ENCODE measurements at places on chromosomes 2 and 18.

- DNase-seq: peak; percentile 51
Measured at GRCh38 chr2:1588051-1588977, 156.0 kb downstream of the PXDN start.

GRCh38 chr2:45755585-45756335 is 104.3 kb downstream of the PRKCE start:
- DNase-seq: no peak

- DNase-seq: no peak
Measured at GRCh38 chr2:199458009-199458805, 468 bp upstream of the SATB2 start.

GRCh38 chr2:191115391-191115790 is 35.4 kb downstream of the STAT4 start:
- no peak for DNase-seq

GRCh38 chr2:197369228-197369932 is 58.8 kb upstream of the ANKRD44 start:
- no peak for DNase-seq

DNA sequence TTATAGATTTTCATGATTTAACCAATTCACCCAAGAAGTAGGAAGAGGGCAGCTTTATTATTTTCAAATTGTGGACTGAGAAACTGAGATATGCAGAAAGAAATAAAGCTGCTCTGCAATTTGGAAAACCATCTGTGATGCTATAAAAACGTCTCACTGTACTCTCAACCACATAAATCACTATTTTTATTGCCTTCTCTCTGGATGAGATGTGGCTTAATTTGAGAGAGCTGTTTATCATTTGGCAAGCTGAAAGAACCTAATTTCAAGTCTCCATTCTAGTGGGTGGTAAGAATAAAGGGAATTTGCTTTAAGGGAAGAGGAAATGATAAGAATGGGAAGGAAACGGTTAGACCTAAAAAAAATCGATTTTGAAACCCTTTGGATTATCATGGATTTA is 49.9 kb upstream of the CYP1B1 start:
- DNase-seq: no peak

- DNase-seq: no peak
Measured at GRCh38 chr2:254241-254640, 9.6 kb downstream of the SH3YL1 start.

- no peak for DNase-seq
Measured at GRCh38 chr2:233429175-233429897, 75.0 kb downstream of the DGKD start.

DNA sequence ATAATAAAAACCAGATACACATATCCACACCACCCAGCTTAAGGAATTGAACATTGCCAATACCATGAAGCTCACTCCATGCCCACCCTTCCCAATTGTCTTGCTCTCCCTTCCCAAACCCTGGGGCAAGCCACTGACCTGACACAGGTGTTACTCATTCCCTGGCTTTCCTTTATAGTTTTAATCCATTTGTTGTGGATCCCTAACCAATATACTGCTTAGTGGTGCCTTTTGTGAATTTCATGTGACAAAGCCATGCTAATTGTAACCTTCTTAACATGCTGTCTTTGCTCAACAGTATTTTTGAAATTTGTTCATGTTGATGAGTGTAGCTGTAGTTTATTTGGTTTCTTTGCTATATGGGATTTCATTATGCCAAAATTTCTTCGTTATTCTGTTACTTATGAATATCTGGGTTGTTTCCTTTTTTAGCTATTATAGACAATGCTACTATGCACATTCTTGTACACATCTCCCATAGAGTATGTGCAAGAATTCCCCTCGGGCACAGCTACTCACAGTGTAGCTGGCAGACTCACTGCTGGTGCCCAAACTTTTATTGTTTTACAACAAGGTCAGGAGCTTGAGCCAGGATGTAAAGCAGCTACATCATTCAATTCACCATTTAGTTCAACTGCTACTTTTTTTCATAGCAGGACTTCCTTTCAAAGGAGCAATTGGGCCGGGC is 90.8 kb upstream of the ATL2 start:
- DNase-seq: no peak

DNA sequence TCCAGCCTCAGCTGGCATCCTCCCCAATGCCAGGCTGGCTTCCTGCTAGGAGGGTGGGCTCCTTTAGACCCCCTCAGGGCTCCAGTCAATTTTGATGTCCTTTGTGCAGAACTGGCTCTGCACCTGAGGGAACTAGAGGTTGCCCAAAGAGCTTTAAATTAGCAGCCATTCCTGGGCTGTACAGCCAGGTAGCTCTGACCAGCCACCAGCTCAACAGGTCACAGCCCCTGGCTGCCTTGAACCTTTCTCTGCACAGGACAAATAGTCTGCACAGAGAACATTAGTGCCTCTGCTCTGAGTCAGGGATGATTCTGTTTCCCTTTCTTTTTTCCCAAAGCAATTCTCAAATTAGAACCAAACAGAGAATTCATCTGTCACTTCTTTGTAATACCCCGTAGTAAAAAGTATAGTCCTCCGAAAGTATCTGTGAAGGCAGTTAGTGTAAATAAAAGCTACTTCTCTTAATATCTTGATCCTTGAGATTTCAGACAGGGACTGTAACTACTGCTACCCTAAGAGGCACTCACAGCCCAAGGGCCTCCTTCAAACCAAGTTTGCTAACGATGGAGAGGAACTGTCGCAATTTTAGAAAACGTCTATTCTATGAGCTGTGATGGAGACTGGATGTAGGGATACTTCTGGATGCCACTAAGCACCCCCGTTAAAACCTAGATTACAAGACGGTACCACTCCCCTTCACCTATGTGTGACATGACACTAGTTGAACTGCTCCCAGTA is 3.0 kb downstream of the TTC32 start:
- no peak for DNase-seq

- DNase-seq: no peak
Measured at GRCh38 chr2:73069855-73070642, 1.5 kb downstream of the SFXN5 start.

GRCh38 chr2:116733699-116734098 is 1080.8 kb upstream of the DDX18 start:
- no peak for DNase-seq

DNA sequence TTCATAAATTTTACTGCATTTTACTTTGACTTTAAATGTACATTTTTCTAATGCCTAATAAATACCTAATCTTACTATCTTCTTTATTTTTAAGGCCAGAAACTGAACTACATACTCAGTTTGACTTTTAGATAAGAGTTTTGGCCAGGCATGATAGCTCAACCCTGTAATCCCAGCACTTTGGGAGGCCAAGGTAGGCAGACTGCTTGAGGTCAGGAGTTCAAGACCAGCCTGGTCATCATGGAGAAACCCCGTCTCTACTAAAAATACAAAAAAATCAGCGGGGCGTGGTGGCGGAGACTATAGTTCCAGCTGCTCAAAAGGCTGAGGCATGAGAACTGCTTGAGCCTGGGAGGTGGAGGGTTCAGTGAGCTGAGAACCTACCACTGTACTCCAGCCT is 9.1 kb downstream of the ATF2 start:
- no peak for DNase-seq

GRCh38 chr2:168679741-168680310 is 122.6 kb upstream of the NOSTRIN start:
- no peak for DNase-seq

DNA sequence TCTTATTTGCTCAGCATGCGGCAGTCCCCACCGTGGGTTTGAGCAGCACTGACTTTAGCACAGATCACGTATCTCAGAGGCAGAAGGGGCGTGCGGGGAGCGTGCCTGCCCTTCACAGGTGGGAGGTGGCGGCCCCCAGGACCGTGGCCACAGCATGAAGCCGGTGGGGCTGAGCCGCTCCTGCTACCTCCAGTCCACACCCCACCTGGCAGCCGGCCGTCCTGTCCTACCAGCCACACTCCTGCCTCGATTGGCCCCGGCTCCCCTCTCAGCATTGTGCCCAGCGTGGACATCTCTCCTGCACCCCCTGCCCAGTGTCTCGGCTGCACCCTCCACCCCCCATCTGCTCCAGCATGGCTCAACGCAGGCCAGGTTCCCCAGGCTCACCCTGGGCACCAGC is 73.6 kb downstream of the NFATC1 start:
- no peak for DNase-seq

GRCh38 chr2:107622741-107623310 is 203.9 kb upstream of the RGPD4 start:
- DNase-seq: no peak

GRCh38 chr18:13658436-13659204 is 67.7 kb downstream of the FAM210A start:
- DNase-seq: no peak

- DNase-seq: peak; percentile 50
Measured at GRCh38 chr2:68319398-68320117, at the start of gene CNRIP1. CNRIP1 (minus strand) TSS chr2:68319949; CDS start chr2:68319400, 549 bp downstream.

DNA sequence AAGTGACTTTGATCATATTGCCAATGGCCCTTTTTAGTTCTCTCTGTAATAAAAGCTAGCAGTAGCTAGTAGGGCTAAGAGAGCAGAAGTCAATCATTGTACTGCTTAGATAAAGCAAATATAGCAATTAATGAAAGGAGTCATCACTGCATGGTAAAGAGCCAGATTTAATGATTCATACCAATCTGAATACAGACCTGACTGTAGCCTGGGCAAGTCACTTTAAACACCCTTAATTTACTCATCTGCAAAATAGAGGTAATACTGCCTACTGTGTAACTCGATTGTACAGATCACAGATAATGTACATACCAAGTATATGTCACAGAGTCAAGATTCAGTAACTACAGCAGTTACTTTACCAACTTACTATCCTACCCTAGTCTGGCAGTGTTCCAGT is 63.6 kb downstream of the ASXL2 start:
- no peak for DNase-seq

- no peak for DNase-seq
Measured at GRCh38 chr2:68223419-68223818, 28.9 kb downstream of the PPP3R1 start.

GRCh38 chr2:74835831-74836674 is 2.1 kb downstream of the HK2 start:
- no peak for DNase-seq

GRCh38 chr2:102046135-102046986 is 54.6 kb downstream of the IL1R2 start:
- DNase-seq: no peak

DNA sequence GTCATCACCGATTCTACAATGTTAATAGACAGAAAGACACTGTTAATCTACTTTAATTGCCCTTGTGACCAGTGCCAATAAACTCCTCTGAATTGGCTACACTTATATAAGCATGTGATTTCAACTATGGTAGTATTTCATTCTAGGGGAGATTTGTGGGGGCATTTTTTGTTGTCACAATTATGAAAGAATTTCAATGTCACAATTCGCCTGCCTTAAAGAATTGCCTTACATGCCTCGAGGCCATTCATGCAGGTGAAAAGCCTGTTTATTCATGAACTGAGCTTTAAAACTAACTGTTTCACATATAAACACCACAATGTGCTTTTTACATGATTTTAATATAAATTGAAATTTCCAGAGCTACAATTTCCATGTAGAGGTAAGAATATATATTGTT is 162.8 kb downstream of the GCA start:
- DNase-seq: no peak

- DNase-seq: no peak
Measured at GRCh38 chr18:57141208-57142129, 5.4 kb upstream of the BOD1L2 start.

GRCh38 chr2:33375054-33375453 is 101.4 kb upstream of the RASGRP3 start:
- no peak for DNase-seq

GRCh38 chr2:13050764-13051163 is 334.0 kb downstream of the TRIB2 start:
- no peak for DNase-seq

DNA sequence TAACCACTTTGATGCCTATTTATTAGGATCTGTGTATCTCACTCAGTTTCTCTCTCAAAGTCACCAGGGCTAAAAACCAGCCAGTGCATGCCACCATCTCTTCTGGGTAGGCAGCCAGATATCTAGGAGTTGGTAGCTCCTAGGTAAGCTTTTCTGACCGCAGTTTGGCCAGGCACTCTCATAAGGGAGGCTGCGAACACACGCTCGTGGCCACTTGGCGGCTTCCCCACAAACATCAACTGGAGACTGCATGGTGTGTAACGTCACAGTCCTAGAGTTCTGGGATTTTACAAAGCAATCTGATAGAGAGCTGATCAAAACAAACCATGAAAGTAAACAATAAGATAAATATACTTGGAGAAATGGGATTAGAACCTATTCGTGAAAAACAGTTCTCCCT is 424.3 kb upstream of the ACVR2A start:
- DNase-seq: no peak

GRCh38 chr2:24206242-24206641 is 31.4 kb downstream of the FAM228A start:
- DNase-seq: no peak

- DNase-seq: peak; percentile 52
Measured at GRCh38 chr2:240626531-240627300, 1.4 kb downstream of the GPR35 start.

- DNase-seq: no peak
Measured at GRCh38 chr2:98234776-98235175, 111.5 kb upstream of the CNGA3 start.

DNA sequence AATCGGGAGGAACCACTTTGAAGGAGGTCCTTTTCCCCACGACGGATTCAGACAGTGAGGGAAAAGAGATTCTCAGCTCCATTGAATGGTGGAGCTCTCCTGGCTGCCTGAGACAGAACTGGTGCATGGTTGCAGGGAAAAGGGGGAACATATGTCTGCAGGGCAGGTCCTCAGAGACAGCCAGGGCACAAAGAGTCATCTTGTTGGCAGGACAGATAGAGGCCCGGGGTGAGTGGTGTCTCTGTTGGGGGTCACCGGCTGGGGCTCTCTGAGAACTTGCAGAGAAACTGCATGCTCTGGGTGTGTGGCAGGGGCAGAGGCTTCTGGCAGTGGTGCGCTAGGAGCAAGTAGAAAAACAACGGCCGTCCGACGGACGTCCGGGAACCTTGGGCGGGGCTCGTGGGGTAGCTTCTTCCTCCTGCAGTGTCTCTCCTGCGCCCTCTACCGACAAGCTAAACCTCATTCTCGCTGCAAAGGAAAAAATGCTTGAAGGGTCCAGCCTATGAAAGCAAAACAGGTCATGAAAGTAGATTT is 94.3 kb downstream of the CDCA7 start:
- DNase-seq: peak; percentile 83

DNA sequence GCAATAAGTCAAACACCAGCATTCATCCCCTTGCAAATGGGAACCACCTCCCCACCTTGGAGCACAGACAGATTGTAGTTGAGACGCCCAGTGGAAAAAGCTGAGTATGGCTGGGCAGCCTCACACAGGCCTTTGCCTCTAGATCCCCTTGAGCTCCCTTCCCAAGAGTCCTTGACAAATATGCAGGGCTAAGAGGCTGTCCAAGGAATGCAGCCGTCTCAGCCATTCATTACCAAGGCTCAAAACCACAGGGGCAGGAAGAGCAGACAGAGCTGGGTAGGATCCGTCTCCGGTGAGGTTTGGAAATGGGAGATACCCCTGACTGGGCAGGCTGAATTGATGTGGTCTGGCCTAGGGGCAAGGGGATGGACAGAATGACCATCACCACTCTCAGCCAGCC is 557.1 kb downstream of the TNS1 start:
- no peak for DNase-seq

- no peak for DNase-seq
Measured at GRCh38 chr2:230827774-230828271, 36.9 kb upstream of the ITM2C start.

- peak; percentile 45 for DNase-seq
Measured at GRCh38 chr2:128450211-128451024, 131.8 kb upstream of the HS6ST1 start.

Data from RWPE2 (cell line).